Effector memory CD4-positive, alpha-beta T cell (primary cell): ENCODE measurements at places on chromosomes 3 and 15.

GRCh38 chr3:119717520-119717919 lies 14.7 kb downstream of the CFAP91 start:
- no peak for DNase-seq

DNA sequence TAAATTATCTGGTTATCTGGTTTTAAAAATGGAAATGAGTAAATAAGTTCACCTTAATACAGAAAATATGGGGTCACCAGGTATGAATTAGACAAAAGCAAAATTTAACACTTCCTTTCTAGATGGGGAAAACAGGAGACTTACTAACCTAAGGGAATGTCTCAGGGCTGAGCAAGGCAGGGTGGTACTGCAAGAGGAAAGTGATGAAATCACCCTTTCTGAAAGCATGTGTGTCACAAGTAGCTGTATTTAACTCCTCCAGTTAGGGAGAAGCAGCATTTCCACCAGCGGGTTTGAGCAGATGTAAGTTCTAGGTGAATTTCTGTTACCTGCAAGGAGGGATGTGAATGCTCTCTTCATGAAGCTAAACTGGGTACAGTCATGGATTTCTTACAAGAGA lies 629.1 kb downstream of the MECOM start:
- no peak for DNase-seq

GRCh38 chr3:127799476-127800222 lies 22.7 kb downstream of the MGLL start:
- DNase-seq, result no peak

- DNase-seq, result peak; percentile 11
These were observed at the start of gene CCDC39 for GRCh38 chr3:180679178-180680096. TSS of gene CCDC39 (minus strand) at chr3:180679489. CDS start at chr3:180679380, 109 bp downstream.

DNA sequence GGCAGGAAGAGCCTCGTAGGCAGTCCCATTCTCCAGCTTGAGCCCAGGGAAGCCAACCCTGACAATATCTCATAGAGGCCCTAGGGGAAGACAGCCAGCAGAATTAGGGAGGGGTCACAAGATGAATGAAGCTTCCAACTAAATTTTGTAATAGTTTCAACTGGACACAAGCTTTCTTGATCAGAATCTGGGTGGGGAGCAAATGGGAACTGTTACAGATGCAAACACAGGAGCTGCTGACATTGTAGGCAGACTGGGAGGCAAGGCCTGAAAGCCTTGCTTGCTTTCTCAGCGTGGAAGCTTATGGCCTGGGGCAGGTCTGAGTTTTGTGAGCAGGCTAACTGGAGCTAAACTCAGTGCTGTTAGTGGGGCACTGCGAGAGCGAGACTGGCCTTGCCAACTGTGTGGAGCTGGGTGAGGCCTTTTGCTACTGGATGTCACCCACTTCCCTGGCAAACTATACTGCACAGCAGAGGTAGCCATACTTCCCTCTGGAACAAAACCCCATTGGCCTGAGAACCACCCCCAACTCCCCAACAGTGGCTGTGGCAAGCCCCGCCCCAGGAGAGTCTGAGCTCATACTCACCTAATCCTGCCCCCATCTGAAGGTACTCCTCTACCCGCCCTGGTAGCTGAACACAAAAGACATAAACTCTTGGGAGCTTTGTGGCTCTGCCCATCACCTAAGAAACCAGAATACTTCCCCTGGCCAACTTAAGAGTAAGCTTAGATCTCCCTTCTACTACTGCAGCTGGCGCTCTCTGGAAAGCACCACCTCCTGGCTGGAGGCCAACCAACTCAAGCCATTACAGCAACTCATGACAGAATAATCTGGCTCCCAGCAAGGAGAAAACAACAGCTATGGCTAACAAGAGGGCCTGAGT lies 42.9 kb downstream of the CFAP20DC start:
- no peak for DNase-seq
